ENCODE measurements at places on chromosomes 4 and X. TPM values are rescaled to one million over a fixed set of nuclear protein-coding genes. Genes with fewer than 3 reads are reported as not detected.

DNA sequence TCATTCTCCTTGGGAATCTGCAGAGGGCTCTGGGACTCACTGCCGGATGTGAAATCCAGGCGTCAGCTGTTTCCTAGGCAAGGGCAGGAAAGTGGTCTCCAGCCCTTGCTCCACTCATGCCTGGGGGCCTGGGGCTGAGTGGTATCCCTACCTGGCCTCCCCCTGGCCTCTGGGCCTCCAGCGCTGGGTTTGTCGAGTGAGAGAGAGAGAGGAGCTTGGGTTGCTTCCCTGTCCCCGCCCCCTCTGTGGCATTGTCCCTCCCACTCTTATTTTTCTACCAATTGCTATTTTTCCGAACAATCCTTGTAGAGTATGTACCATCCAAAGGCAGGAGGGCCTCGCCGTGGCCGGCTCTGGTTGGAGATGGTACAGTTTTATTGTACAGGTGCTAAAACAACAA is 53.1 kb downstream of the ELF4 start:
- no peak for DNase-seq

The BST1 gene
- total RNA-seq = 0.21 TPM

The TMSB15A gene
- not detected for total RNA-seq

The ANK2 gene
- 1.8 TPM for total RNA-seq

DNA sequence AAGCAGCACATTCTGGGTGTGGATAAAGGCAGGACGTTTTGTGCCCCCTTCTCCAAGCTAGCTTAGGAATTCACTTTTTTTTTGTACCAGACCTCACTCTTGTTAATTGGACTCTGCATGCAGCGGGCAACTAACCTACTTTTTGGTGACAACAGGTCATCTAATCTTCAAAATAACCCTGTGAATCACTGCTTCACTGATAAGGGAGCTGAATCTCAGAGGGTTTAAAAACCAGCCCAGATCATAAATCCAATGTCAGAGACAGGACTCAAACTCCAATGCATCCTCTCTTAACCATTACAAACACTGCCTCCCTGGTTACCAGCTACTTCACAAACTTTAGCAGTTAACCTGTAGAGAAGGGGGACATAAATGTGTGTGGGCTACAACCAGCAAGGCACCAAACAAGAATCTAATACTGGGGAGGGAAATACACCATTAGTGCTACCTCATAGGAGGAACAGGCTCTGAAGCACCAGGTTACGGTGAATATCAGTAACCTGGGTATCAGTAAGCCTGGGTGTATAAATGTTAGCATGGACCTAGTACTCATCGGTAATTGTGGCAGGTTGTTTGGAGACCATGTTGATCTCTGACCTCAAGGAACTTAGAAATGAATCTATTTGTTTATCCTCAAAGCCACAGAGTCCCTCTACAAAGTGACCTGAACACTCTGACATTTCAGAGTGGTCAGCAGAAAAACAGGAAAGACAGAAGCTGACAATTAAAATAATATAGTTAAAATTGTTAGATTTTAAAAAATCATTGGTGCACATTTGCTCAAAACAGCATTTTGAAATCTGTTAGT is 2.6 kb downstream of the TIFA start:
- no peak for DNase-seq

The ARL9 gene
- total RNA-seq = 0.76 TPM

The NPY2R gene
- total RNA-seq = not detected

The UNC5C gene
- total RNA-seq = not detected

GRCh38 chrX:134443020-134443419 is 16.9 kb upstream of the HPRT1 start:
- DNase-seq = peak; percentile 64

GRCh38 chr4:38491854-38492478 is 172.0 kb upstream of the KLF3 start:
- DNase-seq = no peak

DNA sequence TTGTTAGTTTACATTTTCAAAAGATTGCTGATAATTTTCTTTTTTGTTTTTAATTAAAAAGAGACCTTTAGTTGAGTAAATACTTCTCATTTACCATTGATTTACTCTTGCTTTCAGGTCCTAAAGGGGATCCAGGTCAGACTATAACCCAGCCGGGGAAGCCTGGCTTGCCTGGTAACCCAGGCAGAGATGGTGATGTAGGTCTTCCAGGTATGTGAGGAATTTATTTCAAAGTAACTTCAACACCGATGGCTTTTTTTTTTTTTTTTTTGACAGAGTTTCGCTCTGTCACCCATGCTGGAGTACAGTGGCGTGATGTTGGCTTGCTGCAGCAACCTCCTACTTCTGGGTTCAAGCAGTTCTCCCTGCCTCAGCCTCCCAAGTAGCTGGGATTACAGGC is 135.1 kb downstream of the IRS4 start:
- DNase-seq = no peak

GRCh38 chr4:72529148-72529822 is 39.7 kb downstream of the ADAMTS3 start:
- DNase-seq = no peak

DNA sequence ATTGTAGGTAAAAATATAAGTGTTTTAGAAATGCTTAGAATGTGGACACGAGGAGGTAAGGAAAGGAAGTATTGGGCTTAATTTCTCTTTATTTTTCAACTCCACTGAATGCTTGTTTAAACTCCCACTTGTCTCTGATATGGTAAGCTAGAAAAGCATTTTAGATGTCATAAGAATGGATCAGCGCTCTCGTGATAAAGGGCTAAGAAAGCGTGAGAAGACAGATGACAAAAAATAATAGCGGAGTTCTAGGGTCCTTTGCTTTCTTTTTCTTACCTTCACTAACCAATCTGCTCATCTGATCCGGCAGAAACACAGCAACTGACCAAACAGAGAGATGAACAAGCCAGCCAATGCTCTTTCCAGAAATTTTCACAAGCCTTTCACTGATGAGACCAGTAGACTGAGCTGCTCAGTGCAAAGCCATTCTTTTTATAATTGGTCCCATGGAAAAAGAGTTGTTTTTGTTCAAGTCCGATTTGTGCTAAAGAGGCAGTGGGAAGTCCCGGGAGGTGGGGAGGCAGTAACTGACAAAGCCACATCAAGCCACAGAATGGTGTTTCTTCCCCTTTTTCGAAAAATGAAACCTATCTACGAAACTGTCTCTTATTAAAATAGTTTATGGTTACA is at the start of gene TASL:
Gene TASL, minus strand, starts transcription at position 405 of the 630 bp plus-strand sequence. CDS start 17,411 bp downstream, outside the sequence.
- peak; percentile 57 for DNase-seq

The OTC gene
- total RNA-seq = not detected

The TLR2 gene
- total RNA-seq = not detected

The CT45A5 gene
- total RNA-seq = not detected

The ZFP42 gene
- total RNA-seq = not detected

- DNase-seq = peak; percentile 57
Measured at GRCh38 chr4:125313497-125313896, 1.3 kb upstream of the FAT4 start.

The LRP2BP gene
- 1.4 TPM for total RNA-seq

DNA sequence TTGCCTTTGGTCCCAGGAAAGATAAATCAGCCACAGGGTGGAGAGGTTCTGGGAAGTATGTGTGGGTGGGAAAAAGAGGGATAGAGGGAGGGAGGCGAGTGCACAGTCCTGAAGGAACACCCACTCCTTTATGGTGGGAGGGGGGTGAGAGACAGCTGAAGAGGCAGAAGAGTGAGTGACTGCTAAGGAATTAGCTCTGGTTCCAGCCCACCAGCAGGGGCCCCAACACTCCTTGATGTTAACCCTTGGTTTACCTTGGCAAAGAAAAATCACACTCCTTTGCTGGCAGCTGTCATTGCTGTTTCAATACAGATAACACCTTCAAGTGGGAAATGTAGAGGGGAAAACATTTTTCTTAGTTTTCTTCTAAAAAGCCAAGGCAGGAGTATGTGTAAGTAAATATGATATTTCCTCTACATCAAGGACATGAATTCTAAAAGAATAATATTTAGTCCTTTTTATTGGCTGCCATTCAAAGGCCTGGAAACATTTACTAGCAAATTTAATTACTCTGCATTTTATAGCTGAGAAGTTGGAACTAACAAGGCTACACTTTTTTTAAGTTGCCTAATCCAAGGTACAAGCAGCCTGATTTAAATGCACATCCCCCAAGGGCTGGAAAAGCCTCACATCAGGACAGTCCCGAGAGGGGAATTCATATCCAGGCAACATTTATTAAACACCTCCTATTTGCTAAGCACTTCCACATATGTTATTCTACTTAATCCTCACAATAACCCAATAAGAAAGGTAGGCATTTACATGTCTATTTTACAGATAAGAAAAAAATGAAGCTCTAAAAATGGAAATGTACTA is 81.7 kb downstream of the HS6ST2 start:
- no peak for DNase-seq

- no peak for DNase-seq
Measured at GRCh38 chr4:138918169-138918869, 97.3 kb upstream of the NOCT start.

DNA sequence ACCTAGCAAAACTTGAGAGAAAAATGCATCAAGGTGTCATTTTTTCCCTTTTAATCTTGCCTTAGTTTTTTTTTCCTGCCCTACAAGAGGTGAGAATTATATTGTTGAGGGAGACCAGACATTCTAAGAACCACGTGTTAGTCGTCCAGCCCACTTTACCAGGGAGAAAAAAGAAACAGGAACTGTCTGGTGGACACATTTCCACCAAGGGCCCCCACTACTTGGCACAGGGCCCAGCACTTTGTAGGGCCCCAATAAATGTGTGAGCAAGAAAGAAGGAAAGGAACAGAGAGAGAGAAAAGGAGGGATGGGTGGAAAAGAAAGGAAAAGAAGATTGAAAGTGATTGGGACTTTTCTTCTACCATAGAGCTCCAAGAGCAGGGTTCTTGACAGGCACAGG is 3.9 kb upstream of the EGFL6 start:
- DNase-seq = no peak

DNA sequence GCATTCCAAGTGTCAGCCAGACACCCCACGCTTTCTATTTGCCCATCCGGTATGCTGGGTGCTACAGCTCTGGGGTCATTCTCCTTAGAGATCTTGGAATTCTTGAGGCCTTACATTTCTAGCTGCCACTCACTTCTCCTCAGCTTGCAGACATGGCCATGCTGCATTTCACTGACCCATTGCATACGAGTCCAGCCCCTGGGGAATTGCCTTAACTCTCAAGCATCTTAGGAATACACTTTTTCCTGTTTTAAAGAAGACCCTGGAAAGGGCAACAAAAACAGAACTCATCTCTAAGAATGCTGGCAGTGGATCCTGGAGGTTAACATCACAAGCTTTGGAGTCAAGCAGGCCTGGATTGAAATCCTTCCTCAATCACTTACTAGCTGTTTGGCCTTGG is 122.0 kb upstream of the LNX1 start:
- no peak for DNase-seq

GRCh38 chr4:93827272-93827947 is 1.1 kb upstream of the ATOH1 start:
- no peak for DNase-seq

GRCh38 chr4:73161527-73162185 is 92.1 kb upstream of the COX18 start:
- DNase-seq = no peak

The UTP3 gene
- total RNA-seq = 57.8 TPM

DNA sequence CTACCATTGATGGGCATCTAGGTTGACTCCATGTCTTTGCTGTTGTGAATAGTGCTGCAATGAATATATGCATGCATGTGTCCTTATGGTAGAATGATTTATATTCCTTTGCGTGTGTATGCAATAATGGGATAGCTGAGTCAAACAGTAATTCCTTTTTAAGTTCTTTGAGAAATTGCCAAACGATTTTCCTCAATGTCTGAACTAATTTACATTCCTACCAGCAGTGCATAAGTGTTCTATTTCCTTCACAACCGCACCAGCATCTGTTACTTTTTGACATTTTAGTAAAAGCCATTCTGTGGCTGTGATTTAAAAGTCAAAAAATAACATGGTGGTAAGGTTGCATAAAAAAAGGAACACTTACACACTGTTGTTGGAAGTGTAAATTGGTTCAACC is 103.1 kb upstream of the FAM47B start:
- no peak for DNase-seq

The LRCH2 gene
- total RNA-seq = not detected

- DNase-seq = no peak
Measured at GRCh38 chrX:115583496-115584004, 22.6 kb downstream of the PLS3 start.

- DNase-seq = no peak
Measured at GRCh38 chr4:10687526-10687925, 3.0 kb upstream of the CLNK start.

GRCh38 chrX:39309721-39310152 is 508.5 kb downstream of the MID1IP1 start:
- DNase-seq = no peak

DNA sequence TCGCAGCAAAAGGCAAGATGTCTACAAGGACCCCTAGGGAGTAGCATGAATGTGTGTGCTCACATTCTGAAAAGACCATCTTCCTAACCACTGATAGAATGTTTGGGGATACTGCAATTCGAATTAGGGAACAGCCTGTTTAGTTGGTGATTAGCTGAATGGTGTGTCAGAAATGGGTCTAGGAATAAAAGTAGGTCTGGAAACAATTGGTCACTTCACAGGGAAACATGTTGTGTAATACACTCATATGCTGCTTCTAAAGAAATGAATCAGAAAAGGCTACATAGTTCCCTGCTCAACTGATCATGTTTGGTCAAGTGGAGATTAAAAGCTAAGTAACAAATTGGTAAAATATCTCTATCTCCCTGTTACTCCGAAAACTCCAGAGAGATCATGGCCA is 2362.4 kb upstream of the TENM3 start:
- no peak for DNase-seq

GRCh38 chr4:23945451-23946017 is 55.7 kb upstream of the PPARGC1A start:
- no peak for DNase-seq

The ALB gene
- total RNA-seq = not detected

GRCh38 chr4:149176039-149176438 is 639.6 kb downstream of the IQCM start:
- peak; percentile 7 for DNase-seq

GRCh38 chrX:23883737-23884354 is 23.9 kb downstream of the APOO start:
- no peak for DNase-seq

Measured in OCI-LY7 (cell line).